ENCODE measurements at places on chromosomes 6 and 20. TPM values are rescaled to one million over a fixed set of nuclear protein-coding genes. Genes with fewer than 3 reads are reported as not detected.

POM121L2 gene
- total RNA-seq = not detected

FLRT3 gene
- total RNA-seq = 3.2 TPM

MANEA gene
- 13.7 TPM for total RNA-seq

TBXT gene
- total RNA-seq = 0.22 TPM

DNAH8 gene
- total RNA-seq = 0.03 TPM
